ENCODE measurements at places on chromosomes 13 and 19. TPM values are rescaled to one million over a fixed set of nuclear protein-coding genes. Genes with fewer than 3 reads are reported as not detected.

The UHRF1 gene
- total RNA-seq, result 0.66 TPM

The PTH2 gene
- total RNA-seq, result not detected

The CBY2 gene
- total RNA-seq, result not detected

GRCh38 chr13:98327371-98328270 is 150.6 kb upstream of the RNF113B start:
- H3K36me3 ChIP-seq, result no peaks in the 10 kb centered on the region
- no peak overlapping the region for H3K4me3 ChIP-seq
- H3K4me1 ChIP-seq, result no peaks in the 10 kb centered on the region
- H3K27me3 ChIP-seq, result no peaks in the 10 kb centered on the region
- no peak for DNase-seq
- no peak overlapping the region for H3K27ac ChIP-seq
